ENCODE measurements at places on chromosomes 2 and 18. TPM values are rescaled to one million over a fixed set of nuclear protein-coding genes. Genes with fewer than 3 reads are reported as not detected.

DNA sequence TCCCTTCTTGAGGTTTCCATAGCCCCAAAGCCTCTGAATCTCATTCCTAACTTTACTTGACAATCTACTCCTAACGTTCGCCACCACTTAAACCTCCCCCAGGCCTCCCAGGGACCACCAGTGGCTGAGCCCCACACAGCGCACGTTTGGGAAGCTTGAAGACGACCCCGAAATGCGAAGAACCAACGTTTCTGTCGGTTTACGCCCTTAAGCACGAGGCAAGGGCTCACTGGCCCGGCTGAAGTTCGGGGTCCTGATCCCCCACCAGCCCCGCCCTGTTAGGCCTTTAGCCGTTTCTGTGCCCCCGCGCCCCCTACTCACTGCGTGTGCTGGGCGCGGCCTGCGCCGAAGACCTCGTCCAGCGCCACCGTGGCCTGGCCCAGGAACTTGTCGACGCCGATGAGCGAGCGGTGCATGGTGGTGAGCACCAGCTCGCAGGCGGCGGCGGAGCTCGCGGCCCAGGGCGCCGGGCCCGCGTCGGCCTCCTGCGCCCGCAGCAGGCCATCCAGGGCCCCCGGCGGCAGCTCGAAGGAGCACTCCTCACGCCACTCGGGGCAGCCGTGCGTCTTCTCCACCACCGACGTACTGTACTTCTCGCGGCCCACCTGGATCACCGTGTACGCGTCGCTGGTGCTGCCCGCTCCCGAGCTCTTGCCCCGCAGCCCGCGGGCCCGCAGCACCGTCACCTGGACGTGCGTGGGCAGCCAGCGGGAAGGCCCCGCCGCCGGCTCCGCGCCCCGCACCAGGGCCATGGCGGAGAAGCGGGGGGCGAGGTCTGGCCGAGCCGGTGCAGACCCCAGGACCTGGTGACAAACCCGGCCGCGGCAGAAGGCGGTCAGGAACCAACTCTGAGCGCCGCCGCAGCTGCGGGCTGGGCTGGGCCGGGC, 479 bp downstream of the RAB11FIP5 start:
- DNase-seq: peak; percentile 55

DNA sequence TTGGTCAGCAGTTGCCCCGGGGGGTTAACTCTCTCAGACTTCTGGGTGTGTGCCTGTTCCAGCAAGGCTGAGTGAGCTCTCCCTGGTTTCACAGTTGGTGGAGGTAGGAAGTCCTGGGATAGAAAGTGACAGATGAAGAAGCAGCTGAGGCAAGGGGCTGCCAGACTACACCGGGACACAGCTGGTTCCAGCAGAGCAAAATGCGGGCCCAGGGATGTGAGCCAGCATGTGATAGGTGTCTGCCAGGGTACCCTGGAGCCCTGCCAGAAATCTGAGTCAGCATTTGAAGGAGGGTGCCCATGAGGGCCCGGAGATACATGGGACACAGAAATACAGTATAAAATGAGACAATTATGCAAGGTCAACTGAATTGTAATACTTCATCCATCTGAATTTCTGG, 79.3 kb upstream of the LGALSL start:
- DNase-seq: no peak

- DNase-seq: no peak
Measured at GRCh38 chr2:184598002-184598315, 370 bp upstream of the ZNF804A start.

DNA sequence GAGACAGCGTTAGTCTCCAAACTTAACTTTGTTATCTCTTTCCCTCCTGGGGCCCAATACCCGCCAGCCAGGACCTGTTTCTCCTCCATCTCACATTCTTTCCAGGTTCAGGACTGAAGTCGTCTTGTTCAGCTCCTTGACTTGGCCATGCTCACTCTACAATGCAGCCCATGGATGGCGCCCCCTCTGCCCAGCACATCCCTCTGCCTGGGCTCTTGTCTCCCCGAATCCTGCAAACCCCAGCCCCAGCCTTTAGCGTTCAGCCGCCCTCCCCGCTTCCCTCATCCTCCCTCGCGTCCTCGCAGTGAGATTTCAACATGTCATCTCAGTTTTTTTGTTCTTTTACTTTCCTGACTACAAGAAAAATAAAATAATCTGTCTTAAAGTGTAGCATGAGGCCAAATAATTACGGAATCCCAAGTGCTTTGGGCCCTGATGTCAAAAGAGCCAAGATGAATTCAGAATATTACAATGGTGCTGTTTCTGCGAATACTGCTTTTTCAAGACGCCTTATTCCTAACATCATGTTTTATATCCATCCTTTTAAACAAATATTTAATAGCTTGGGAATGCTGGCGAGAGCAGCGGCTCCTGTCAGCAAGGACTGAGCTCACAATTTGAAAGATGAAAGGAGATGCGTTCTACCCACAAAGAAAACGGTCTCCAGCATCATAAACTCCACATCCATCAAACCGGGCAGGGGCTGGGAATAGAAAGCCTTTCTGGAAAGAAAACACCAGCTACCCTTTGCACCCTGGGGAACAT, 1.0 kb downstream of the FAM178B start:
- DNase-seq: no peak

SULT1C2 gene
- 2.8 TPM for total RNA-seq

DNA sequence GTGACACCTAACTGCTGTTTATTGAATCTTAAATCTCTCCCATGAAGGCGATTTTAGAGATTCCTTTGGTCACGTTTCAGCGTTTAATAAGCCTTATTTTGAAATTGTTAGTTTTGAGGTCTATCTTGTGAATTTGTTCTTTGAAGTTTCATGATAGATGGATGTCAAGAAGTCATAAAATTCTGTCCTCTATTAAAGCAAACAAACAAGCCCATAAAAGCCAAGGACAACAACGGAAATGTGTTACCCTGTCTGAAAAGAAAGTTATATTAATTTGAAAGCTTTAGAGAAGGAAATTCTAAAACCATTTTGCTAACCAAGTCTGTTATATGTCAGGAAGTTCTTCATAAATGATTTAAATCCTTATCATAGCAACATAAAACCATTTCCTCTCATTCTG, 7.0 kb upstream of the CAVIN2 start:
- no peak for DNase-seq

MEP1B gene
- not detected for total RNA-seq

- DNase-seq: no peak
Measured at GRCh38 chr18:6781796-6782195, 52.3 kb downstream of the ARHGAP28 start.

DNA sequence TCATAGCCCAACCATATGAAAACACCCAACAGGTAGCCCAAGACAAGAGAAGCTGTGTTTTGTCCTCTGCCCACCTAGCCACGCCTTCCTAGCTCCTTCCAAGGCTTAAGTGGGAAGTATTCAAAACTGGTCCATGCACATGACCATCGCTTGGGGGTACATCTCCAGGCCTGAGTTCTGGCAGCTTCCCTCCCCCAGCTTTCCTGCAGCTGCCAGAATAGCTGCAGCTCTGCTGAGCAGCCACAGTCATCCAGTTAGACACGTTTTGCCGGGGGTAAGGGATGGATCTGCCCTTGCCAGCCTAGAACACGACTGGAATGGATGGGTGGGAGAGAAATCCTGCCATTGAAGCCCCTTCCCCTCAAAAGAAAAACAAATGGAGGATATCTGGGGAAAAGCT, 166.8 kb downstream of the NRP2 start:
- DNase-seq: no peak

DNA sequence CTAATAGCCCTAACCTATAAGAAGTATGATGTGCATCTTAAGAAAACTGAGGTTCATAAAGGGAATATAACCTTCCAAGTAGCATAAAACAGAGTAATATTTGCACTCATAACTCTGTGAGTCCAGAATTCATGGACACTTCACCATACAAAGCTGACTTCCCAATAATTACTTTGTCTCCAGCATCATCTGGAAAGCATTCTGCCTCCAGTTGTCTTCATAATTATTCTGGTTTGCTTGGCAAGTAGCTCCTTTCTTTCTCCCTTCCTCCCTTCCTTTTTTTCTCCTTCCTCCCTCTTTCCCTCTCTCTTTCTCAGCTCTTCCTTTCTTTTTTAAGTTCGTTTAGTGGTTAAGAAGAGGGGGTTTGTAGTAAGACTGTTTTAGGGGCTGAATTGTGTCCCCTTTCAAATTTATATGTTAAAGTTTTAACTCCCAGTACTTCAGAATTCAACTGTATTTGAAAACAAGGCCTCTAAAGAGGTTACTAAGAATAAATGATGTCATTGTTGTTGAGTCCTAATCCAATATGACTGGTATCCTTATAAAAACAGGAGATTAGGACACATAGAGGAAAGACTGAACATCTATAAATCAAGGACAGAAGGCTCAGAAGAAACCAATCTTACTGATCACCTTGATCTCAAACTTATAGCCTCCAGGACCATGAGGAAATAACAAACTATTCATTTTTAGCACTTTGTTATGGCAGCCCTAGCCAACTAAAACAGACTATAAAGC, 28.9 kb downstream of the TFPI start:
- DNase-seq: no peak

DNA sequence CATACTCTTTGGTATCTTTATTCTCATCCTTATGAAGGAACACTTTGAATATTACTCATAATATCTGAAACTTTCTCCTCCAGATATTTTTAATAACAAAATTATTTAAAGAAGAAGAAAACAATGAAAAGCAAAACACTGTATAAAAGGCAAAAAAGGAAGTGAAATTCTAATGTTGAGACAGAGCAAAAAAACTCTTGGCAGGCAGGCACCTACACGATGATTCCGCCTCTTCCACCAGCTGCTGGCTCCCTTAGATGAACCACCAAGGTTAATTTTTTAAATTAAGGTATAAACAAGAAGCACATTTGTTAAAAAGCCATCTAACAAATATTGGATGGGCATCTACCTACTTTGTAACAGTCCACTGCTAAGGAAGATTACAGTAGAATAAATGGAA, 434.7 kb downstream of the EPHA4 start:
- DNase-seq: no peak

Data from aorta (tissue), 5 donors.